Stimulated activated CD4-positive, alpha-beta T cell treated with anti-CD3 and anti-CD28 coated beads, Interleukin-2, amount 100 ng/mL, for 24 hours (primary cell): ENCODE measurements at places on chromosomes 3 and 15.

DNA sequence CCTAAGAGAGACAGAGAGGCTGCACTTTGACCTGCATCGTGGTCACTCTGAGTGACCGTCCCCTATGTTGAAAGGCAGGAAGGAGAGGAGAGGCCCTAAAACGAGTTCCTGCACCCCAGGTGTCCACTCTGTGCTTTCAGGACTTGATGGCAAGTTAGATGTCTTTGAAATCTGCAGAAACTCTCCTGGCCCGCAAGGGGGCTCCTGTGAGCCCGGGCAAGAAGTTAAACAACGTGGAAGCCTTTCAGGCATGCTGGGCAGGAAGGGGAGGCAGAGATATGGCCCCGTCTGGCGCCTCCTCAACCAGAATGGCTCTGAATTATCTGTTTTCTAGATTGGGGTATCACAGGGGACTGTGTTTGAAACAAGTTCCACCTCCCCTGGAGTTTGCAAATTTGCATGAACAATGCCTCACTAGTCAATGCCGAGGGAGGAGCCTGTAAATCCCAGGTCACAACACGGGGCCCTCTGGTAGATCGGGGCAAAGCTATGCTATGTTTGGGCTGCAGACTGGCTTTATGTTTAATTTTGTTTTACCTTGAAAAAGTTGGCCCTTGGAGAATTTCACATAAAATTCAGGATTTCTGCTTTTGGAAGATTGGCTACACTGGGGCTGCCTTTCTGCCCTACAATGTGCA lies 9.8 kb downstream of the CTXND1 start:
- no peak for DNase-seq

GRCh38 chr15:81914734-81915256 lies 131.0 kb downstream of the MEX3B start:
- DNase-seq = no peak

DNA sequence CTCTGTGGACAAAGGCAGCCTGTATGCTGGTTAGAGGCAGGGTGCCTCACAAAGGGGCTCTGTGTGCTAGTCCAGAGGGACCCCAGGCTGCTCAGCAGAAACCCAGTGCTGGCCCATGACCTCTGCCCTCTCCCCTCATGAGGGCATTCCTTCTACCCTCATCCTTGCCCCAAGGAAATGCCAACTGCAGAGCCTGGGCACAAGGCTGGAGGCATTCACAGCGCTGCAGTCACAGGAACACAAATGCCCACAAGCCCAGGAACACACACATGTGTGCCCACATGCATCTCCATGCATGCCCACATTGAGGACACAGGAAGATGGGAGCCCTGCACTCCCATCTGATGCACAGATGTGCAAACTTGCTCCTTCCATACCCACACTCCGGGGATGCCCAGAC lies 3.8 kb downstream of the INKA1 start:
- no peak for DNase-seq

DNA sequence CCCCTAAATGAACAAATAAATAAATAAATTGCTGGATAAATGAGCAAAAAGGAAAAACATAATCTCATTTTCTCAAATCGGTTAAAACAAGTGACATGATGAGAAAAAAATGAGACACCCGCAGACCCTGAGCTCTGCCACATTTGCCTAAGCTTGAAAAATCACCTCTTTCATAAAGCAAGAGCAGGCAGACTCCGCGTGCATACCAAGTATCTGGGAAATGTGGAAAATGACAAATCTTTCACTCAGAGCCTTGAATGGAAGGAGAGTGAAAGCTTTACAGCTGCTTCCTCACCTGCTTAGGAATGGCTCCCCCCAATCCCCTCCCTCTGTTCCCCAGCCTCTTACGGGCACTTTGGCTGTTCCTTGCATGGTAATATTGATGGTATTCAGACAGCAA lies 355.5 kb upstream of the SUCLG2 start:
- DNase-seq = no peak

GRCh38 chr15:58463815-58464650 lies 32.2 kb downstream of the LIPC start:
- no peak for DNase-seq

GRCh38 chr3:100902572-100902971 lies 90.6 kb downstream of the ABI3BP start:
- no peak for DNase-seq

DNA sequence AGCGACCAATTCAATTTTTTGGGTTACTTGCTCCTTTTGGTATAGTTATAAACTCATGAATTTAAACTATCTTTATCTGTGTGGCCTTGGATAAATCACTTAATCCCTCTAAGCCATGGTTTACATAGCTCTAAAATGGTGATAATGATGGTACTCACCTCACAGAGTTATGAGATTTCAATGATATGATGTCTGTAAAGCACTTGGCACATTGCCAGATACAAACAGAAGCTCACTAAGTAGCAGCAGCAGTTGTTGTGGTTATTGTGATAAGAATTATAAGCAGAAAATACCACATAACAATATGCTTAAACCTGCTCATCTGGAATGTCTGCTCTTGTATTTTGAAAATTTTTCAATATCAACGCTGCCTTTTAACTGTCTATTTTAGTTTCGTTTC lies 185.1 kb upstream of the SNTN start:
- no peak for DNase-seq

DNA sequence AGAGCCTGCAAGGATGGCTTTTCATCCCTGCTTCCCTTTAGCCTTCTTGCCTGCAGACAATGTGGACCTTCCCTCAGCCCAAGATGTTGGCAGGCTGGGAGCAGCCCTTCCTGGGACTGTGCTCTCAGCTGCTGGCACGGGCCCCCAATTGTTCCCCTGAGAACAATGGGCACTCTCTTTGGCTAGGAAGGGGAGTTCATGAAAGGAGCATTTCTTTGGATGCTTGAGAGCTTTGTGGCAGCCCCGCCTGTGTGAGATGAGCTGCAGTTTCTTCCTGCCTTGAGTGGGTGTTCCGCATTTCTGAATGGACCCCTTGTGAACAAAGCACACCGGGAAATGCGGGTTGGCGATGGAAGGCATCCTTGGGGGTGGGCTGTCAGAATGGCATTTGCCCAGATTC lies 35.0 kb upstream of the BSN start:
- no peak for DNase-seq

DNA sequence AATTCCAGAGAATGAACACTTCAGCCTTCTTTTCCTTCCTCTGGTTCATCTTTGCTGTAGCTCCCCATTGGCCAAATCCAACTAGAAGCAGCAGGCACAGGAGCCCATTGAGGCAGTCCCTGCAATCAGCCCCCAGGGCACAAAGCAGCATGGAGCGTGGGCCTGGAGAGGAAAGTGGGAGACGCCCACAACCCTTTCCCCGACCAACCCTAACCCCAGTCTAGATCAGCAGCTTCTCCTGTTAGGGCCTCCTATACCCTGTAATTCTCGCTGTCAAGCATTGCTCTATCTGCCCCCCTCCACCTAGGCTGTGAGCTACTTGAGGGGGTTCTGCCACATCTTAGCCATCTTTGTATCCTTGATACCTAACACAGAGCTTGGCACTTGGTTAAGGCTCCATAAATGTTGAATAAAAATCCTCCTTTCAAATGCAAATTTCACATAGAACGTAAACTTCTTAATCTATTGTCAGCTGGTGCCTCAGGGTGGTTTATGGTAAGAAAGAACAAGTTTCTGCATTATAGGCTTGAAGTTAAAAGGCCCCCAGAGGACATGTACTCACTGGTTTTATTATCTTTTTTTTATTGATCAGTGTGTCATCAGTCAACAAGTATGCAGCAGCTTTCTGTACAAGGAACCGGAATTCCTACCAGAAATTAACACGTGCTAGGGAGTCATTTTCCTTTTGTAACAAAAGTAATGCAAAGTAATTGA lies 97.9 kb upstream of the PFN2 start:
- no peak for DNase-seq

GRCh38 chr15:42385206-42385979 lies 26.1 kb downstream of the CAPN3 start:
- DNase-seq = no peak

DNA sequence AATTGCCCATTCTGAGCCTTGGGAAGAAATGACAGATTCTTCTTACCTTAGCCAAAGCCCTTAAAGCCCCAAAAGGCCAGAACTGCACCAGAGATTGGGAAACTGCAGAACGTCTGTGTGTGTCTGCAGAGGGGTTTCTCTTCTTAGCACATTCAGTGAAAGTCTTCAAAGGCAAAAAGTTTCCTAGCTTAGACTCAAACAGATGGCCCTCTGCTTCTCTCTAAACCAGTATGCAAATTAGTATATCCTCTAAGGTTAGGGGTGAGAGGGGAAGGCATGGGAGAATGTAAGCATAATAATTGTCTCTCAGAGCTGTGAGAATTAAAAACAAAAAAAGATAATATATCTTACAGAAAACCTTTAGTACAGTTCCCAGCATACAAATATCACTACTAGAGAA lies 334.0 kb upstream of the MCTP2 start:
- DNase-seq = no peak

GRCh38 chr3:169619793-169620192 lies 43.7 kb downstream of the MECOM start:
- no peak for DNase-seq

- DNase-seq = no peak
These were observed 45.5 kb upstream of the CGNL1 start for GRCh38 chr15:57330619-57331340.

GRCh38 chr3:10228248-10228950 lies 19.9 kb upstream of the TATDN2 start:
- DNase-seq = peak; percentile 59

DNA sequence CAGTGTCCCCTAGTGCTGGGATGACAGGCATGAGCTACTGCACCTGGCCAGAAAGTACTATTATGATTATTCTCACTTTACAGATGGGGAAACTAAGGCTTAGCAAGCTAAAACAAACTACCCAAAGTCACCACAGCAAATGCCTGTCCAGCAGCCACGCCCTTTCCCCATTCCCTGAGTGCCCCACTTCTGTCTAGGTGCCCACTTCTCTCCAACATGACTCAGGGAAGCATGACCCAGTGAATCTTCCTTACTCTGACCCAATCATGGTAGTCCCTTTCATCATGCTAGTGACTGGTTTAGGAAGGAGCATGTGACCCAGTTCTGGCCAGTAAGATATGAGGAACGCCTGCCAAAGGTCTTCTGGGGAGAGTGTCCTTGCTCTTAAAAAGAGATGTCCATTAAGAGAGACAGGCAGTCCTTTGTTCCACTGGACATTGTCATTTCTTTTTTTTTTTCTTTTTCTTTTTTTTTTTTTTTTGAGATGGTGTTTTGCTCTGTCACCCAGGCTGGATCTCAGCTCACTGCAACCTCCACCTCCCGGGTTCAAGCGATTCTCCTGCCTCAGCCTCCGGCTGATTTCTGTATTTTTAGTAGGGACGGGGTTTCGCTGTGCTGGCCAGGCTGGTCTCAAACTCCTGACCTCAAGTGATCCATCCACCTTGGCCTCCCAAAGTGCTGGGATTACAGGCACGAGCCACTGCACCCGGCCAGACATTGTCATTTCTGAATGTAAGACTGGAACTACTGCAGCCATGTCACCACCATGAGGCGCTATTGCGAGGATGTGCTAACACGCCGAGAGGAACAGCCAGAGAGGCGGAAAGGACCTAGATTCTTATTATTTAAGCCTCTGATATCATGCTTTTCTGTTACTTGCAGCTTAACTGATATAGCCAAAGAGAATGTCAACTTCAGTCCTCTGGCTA lies 19.8 kb downstream of the MEGF11 start:
- no peak for DNase-seq

GRCh38 chr3:118778201-118778600 lies 256.4 kb downstream of the IGSF11 start:
- no peak for DNase-seq

GRCh38 chr15:92650256-92650655 lies 5.3 kb downstream of the FAM174B start:
- DNase-seq = no peak

DNA sequence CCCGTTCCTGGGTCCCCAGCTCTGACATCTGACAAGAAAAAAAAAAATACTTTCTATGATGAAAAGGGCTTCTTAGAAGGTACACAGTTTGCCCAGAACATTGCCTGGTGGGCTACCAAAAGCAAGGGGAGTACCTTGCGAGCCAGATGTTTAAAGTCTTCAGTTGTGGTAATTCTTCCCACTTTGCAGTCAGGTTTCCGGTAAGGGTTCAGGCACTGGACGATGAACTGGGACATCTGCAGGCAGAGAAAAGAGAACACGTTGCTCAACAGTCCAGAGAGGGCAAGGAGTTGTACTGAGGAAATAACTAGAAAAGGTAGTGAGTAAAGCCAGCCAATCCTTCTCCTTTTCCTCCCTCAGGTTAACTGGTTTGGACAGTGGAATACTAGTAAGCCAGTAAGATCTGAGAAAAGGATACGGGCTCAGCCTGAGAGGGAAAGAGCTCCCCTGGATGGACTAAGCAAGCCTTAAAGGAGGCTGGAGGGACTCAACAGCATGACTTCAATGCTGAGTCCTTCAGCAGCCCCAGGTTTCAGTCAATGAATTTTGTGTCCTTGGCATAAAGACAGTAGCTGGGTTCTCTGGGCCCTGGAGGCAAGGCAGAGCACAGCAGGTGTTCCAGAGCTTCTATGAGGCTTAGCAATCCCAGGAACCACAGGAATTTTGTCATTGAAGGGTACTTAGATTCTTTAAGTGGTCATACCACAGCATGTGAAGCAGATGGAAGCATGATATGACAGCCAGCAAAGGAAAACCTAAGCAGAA lies 38.2 kb downstream of the NBEAL2 start:
- no peak for DNase-seq

DNA sequence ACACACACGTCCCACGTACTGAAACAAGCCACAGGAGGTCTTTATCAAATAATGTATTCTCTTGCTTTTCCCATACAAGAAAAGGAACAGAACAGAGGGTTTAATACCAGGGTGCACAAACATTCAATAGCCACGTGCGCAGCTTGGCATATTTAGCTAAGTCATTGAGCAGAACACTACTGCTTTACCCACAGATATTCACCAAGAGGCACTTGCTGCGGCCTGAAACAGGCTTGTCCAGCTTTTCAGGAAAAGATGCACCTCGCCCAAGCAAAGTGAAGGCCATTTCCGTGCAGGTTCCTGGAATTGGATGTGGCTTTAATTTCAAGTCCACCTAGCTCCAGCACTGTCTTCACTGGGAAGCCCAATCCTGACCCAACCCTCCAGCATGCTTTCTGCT lies 17.6 kb downstream of the ZDHHC3 start:
- no peak for DNase-seq

DNA sequence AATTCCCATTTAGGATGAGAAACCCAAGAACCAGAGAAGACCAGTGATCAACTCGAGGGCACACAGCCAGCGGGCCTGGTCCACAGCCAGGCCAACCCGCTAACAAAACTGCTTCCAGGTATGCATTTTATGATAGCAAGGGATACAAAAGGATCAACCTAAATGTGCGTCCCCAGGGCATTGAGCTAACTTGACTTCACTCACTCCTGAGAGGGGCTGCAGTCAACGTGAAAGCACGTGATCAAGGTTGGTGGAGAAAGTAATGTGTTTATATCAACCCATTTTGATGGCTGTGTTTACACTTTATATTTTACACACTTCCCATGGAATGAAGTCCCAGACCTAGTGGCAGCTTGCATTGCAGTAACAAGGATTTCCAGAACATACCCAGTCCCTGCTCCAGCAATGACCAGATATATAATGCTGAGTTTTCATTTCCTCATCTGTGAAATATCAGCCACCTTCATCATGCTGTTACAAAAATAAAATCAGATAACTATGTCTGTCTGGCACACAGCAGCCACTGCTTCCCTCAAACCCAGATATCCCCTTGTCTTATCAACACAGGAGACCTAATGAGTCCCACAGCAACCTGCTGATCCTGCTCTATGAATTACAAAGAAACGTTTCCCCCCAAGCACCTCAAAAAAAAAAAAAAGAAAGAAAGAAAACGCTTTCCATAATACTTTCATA lies 2.0 kb downstream of the KLHL6 start:
- DNase-seq = no peak
